ENCODE measurements at places on chromosomes 7 and 10.

- no peak for DNase-seq
Observed at GRCh38 chr7:66119245-66119850, 4.7 kb downstream of the CRCP start.

- no peak for DNase-seq
Observed at GRCh38 chr7:124758327-124758726, 7.3 kb downstream of the GPR37 start.

- no peak for DNase-seq
Observed at GRCh38 chr7:158842486-158842885, 13.2 kb upstream of the ESYT2 start.

GRCh38 chr10:33669904-33670303, 335.4 kb upstream of the NRP1 start:
- no peak for DNase-seq

- DNase-seq: no peak
Observed at GRCh38 chr7:116665332-116665996, 6.5 kb upstream of the MET start.

- DNase-seq: no peak
Observed at GRCh38 chr7:104627516-104627915, 299.1 kb downstream of the LHFPL3 start.

DNA sequence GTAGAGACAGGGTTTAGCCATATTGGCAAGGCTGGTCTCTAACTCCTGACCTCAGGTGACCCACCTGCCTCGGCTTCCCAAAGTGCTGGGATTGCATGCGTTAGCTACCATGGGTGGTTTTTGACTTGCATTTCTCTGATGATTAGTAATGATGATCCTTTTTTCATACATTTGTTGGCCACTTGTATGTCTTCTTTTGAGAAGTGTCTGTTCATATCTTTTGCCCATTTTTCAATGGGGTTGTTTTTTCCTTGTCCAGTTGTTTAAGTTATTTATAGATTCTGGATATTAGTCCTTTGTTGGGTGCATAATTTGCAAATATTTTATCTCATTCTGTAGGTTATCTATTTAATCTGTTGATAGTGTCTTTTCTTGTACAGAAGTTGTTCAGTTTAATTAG, 4.3 kb upstream of the OR13A1 start:
- no peak for DNase-seq

- DNase-seq: no peak
Observed at GRCh38 chr10:34789966-34790506, 25.1 kb downstream of the PARD3 start.

DNA sequence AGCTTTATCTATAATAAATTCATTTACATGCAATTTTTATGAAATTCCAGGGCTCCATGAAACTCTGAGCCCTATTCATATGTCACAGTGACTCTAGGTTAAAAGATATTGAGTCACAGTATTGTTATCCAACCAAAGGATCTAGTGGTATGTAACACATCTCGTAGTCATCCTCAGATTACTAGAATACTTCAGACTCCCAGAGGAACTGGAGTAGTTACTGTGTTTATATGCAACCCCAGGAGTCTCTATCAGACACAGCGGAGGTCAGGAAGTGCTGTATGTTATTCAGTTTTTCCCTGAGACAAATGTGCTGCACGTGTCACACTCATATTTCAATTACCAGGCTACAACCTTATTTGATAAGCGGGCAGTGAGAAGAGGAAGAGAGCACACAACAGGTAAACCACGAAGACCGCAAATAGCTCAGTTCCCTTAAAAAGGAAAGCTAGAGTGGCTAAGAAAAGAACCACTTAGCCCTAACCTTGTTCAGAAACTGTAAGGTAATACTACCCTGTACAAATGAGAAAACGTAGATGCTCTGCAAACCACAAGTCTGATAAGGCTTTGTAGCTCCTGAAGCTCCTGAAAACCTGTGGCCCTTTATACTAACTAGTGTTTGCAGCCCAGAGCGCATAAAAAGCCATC, 114.0 kb upstream of the CNTNAP2 start:
- no peak for DNase-seq

GRCh38 chr10:47412177-47412730, 28.2 kb upstream of the ZNF488 start:
- no peak for DNase-seq

DNA sequence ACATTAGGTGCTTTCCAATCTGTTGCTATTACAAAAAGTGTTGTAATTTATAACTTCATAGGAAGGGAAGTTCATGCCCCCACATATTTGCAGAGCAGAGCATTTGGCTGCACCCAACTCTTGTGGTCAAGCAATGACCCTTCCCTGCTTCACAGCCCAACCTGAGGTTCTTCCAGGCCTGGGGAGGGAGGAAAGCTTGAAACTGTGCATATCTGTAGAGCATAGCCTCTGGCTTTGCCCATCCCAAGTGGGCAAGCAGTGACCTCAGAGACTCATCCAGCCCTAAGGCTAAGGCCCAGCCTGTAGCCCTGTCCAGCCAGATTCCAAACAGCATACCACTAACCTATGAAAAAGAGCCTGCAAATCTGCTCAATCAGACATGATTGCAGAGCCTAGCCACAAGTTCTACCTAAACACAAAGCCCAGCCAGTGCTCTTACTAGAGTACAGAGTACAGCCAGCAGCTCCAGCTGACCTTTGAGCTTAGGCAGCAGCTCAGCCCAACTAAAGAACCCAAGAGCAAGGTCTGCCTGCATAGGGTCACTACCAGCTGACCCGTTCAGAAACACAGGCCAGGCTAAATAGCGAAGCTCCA, 14.4 kb upstream of the GSTK1 start:
- DNase-seq: no peak

GRCh38 chr7:121024611-121025010, 36.1 kb downstream of the CPED1 start:
- no peak for DNase-seq

- no peak for DNase-seq
Observed at GRCh38 chr7:30470771-30471170, 7.8 kb downstream of the NOD1 start.

DNA sequence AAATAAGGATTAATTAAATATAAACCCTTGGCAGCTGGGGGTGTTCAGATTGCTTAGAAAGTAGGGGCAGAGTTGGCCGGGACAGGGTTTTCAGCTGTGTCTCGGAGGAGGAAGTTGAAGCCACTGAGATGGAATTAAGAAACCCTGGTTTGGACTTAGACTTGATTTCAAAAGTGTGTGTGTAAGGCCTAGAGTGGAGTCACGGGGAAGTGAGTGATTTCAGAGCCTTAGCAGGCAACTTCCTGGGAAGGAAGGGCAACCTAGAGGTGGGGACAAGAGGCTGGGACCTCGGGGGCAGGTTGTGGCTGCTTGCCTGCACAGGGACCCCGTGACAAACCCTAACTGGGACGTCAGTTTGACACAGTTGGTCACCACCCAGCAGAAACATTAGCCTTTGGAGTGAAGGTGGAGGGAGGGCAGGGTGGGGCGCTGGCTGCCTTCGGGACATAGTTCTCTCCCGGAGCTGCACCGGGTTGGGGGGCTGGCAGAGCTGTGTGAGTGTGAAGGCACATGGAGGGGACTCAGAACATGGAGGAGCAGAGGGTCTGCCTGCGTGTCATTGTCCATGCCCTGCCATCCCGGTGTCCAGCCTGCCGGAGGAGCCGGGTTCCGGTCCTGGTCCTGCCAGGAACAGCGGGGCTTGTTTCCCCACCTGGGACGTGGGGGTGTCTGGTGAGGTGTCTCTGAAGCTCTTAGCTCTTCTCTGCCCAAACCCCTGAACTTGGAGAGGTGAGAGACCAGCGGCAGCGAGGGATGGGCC, 1.8 kb downstream of the BRI3 start:
- DNase-seq: no peak

DNA sequence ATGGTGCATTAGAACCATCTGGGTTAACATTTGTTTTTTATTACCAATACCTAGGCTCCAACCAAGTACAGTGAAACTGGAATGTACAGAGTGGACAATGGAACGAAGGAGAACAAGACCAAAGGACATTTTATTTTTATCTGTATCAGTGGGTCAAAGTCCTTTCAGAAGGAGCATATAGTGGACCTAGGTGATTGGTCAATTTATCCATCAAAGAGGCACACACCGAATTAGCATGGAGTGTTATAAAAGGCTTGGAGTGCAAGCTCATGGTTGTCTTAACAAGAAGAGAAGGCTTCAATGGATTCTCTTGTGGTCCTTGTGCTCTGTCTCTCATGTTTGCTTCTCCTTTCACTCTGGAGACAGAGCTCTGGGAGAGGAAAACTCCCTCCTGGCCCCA, at the start of gene CYP2C9:
TSS of gene CYP2C9 (plus strand) at position 276 of the 400 bp plus-strand sequence. CDS start at position 301, 25 bp downstream.
- DNase-seq: no peak

GRCh38 chr7:118053353-118053752, 130.6 kb upstream of the LSM8 start:
- no peak for DNase-seq

DNA sequence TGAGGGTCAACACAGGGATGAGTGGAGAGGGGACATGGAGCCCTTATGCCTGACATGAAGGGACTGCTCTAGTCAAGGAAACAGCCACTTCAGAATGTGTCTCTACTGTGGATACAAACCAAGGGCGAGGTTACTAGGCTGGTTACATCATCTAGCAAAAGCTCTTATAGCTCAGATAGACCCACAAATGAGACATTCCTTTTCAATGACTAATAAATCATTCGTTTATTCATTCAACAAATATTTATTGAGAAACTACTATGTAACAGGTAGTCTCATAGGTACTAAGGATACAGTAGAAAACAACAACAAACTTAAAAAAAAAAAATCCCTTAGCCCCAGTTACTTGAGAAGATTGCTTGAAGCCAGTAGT, 219.5 kb downstream of the KIAA1217 start:
- DNase-seq: no peak

DNA sequence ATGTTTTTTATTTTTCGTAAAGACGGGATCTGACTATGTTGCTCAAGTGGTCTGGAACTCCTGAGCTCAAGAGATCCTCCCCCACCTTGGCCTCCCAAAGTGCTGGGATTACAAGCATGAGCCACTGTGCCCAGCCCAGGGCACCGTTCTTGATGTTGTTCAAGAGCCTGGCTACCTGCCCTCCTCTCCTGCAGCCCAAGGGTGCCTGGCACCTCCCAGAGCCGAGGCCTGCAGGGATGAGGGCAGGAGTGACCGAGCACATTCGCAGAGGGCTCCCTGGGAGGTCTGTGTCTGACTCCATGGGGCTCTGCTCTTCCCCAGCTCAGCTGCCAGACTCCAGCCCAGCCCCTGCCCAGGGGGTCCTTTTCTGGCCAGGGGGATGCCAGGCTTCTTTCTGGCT, 15.4 kb downstream of the SH2B2 start:
- DNase-seq: no peak

GRCh38 chr10:4707221-4707620, 118.8 kb upstream of the AKR1E2 start:
- no peak for DNase-seq

GRCh38 chr10:33482486-33482885, 148.0 kb upstream of the NRP1 start:
- DNase-seq: no peak

GRCh38 chr7:77328669-77329068, 87.5 kb downstream of the GSAP start:
- DNase-seq: no peak

GRCh38 chr10:78707745-78708144, 361.0 kb upstream of the ZMIZ1 start:
- DNase-seq: no peak

DNA sequence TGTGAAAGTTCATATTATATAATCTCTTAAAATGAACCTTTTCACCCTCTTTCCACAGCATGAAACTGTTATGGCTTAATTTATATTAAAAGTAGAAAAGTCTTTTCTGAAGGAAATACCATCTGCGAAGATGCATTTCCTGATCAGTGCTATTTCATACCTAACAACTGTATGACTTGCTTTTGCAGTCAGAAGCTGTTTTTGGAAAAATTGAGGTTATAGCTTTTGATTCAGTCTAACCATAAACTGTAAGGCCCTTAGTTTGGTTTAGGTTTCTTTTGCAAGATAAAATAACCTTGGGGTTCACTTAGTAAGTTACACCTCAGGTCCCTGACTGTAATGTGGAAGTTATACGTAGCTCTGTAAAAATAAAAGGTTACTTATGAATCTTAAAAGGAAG, 22.7 kb upstream of the PARP12 start:
- DNase-seq: no peak
